Smooth muscle cell of the coronary artery (primary cell): ENCODE measurements at places on chromosomes 16 and 17. TPM values are rescaled to one million over a fixed set of nuclear protein-coding genes. Genes with fewer than 3 reads are reported as not detected.

RNF157 gene
- 2.3 TPM in 1 of 2 replicates, not detected in the other for total RNA-seq

LLGL1 gene
- 33.6 and 36.9 TPM in 2 replicates for total RNA-seq

WSCD1 gene
- total RNA-seq: 0.08 and 0.47 TPM in 2 replicates

SOX9 gene
- 0.94 and 3.3 TPM in 2 replicates for total RNA-seq

CCL16 gene
- total RNA-seq: not detected in 2 replicates

WBP2 gene
- total RNA-seq: 21.3 TPM in 2 replicates

CCDC200 gene
- total RNA-seq: not detected in 2 replicates

ODAD4 gene
- 0.35 and 0.90 TPM in 2 replicates for total RNA-seq

NPTX1 gene
- 0.08 and 10.1 TPM in 2 replicates for total RNA-seq

APOH gene
- total RNA-seq: not detected in 2 replicates

THRA gene
- 18.9 and 52.8 TPM in 2 replicates for total RNA-seq

CNGB1 gene
- under 0.01 TPM in 1 of 2 replicates, not detected in the other for total RNA-seq

APOBR gene
- total RNA-seq: not detected in 2 replicates

SOCS1 gene
- total RNA-seq: 0.70 and 1.1 TPM in 2 replicates

ACE gene
- total RNA-seq: 2.0 and 12.4 TPM in 2 replicates

SEC14L5 gene
- total RNA-seq: 2.6 TPM in 1 of 2 replicates, not detected in the other

CSH1 gene
- not detected in 2 replicates for total RNA-seq

KRTAP1-5 gene
- not detected in 2 replicates for total RNA-seq

CTRB1 gene
- not detected in 2 replicates for total RNA-seq

DPEP2 gene
- total RNA-seq: not detected in 2 replicates

PARD6A gene
- total RNA-seq: 0.60 and 1.1 TPM in 2 replicates

UTS2R gene
- total RNA-seq: not detected in 2 replicates

DRC3 gene
- total RNA-seq: 0.83 and 3.0 TPM in 2 replicates

SLC52A1 gene
- 0.15 and 0.82 TPM in 2 replicates for total RNA-seq

NXN gene
- total RNA-seq: 2.2 and 5.9 TPM in 2 replicates

NPB gene
- 0.23 and 0.38 TPM in 2 replicates for total RNA-seq
